Thymus (tissue), 14 donors: ENCODE measurements at places on chromosomes 2 and 18. TPM values are rescaled to one million over a fixed set of nuclear protein-coding genes. Genes with fewer than 3 reads are reported as not detected.

Gene IL36RN
- total RNA-seq = 0.09 TPM

Gene GDF7
- total RNA-seq = 0.09 TPM

Gene OXER1
- total RNA-seq = 0.57 TPM

Gene KCNK3
- total RNA-seq = 0.05 TPM

Gene PAX8
- total RNA-seq = 0.19 TPM

Gene DSC1
- total RNA-seq = 0.33 TPM

Gene IL1B
- total RNA-seq = 3.4 TPM

Gene KRTCAP3
- total RNA-seq = 1.6 TPM

Gene GRHL1
- 1.2 TPM for total RNA-seq
